ENCODE measurements at places on chromosomes 12 and 14. TPM values are rescaled to one million over a fixed set of nuclear protein-coding genes. Genes with fewer than 3 reads are reported as not detected.

The PZP gene
- not detected for total RNA-seq

The SLC6A15 gene
- total RNA-seq, result 0.33 TPM

The CMAS gene
- 26.0 TPM for total RNA-seq

The NR1H4 gene
- not detected for total RNA-seq

The DRAM1 gene
- total RNA-seq, result 32.7 TPM

The PTPRO gene
- total RNA-seq, result 2.2 TPM

The ADAMTS20 gene
- not detected for total RNA-seq

The LTB4R2 gene
- 3.0 TPM for total RNA-seq

The KRT5 gene
- 0.52 TPM for total RNA-seq

The NXPH4 gene
- 49.1 TPM for total RNA-seq

The CHMP4A gene
- total RNA-seq, result 21.8 TPM

The CLEC4C gene
- total RNA-seq, result not detected

The KRT71 gene
- not detected for total RNA-seq

The KLRK1 gene
- total RNA-seq, result not detected

The ZNF605 gene
- 16.1 TPM for total RNA-seq

The CCDC92 gene
- total RNA-seq, result 13.0 TPM

The SERPINA12 gene
- total RNA-seq, result not detected

The CCDC197 gene
- not detected for total RNA-seq

The MIP gene
- total RNA-seq, result 0.13 TPM

The NFE2 gene
- total RNA-seq, result 0.10 TPM

The RASAL1 gene
- not detected for total RNA-seq

The SLC17A8 gene
- total RNA-seq, result not detected

The EIF2S3B gene
- 14.8 TPM for total RNA-seq

The HSPB8 gene
- 33.8 TPM for total RNA-seq

The BBS10 gene
- total RNA-seq, result 21.1 TPM

The CPM gene
- total RNA-seq, result 3.7 TPM

The OR8S1 gene
- total RNA-seq, result not detected

The CLEC1A gene
- total RNA-seq, result not detected

The TMEM229B gene
- 2.5 TPM for total RNA-seq

The ACVRL1 gene
- total RNA-seq, result 31.9 TPM

The LTB4R gene
- 2.7 TPM for total RNA-seq

The MYO1A gene
- total RNA-seq, result 0.53 TPM

The NPAS3 gene
- 0.76 TPM for total RNA-seq

The HOXC4 gene
- 1.2 TPM for total RNA-seq

The ABCD4 gene
- total RNA-seq, result 34.4 TPM

The HRK gene
- 0.07 TPM for total RNA-seq

The MMP14 gene
- total RNA-seq, result 445 TPM

The CABP1 gene
- total RNA-seq, result 21.4 TPM

The FGFR1OP2 gene
- total RNA-seq, result 45.5 TPM

The C12orf60 gene
- 0.59 TPM for total RNA-seq

The CLEC4D gene
- total RNA-seq, result not detected

The TTC9 gene
- total RNA-seq, result 1.8 TPM

The INHBC gene
- total RNA-seq, result not detected

The ZC3H14 gene
- total RNA-seq, result 59.0 TPM

The KIF5A gene
- 2.1 TPM for total RNA-seq

The MYRFL gene
- total RNA-seq, result not detected

The PLEKHD1 gene
- 0.07 TPM for total RNA-seq

The KRT83 gene
- not detected for total RNA-seq

The HOXC12 gene
- total RNA-seq, result not detected

The RNASE7 gene
- not detected for total RNA-seq

The SLC6A13 gene
- 0.30 TPM for total RNA-seq
